Posterior cingulate gyrus (tissue), 11 donors: ENCODE measurements at places on chromosomes 7 and 10.

DNA sequence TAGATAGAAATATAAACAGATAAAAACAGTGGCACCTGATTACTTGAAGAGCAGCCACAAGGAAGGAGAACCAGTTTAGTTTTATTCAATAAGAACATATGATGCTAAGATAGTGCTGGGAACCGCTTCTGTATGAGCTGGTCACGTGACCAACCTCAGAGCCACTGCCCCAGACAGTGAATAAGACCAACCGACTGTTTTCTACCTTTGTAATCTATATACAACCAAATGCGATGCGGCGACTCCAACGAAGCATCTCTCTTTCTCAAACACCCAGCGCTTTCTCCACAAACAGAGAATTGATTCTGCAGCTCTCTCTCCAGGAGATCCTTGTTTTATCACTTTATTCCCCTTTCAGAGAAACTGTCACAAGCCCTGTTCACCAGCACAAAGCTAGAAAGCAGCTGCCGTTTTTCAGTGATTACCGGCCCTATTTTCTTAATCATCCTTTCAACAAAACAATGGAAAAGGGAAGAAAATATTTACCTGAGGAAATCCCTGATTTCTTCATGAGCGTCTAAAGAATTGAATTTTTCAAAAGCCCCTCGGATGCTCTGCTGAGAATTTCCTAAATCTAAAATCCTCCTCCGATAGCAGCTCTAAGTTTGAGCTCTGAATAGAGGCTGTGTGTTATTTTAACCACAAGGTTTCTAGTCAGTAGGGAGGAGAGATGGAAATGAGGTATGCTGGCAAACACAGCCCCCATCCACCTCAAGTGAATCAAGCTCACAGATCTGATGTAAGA lies 55.7 kb upstream of the JCAD start:
- no peak for DNase-seq

DNA sequence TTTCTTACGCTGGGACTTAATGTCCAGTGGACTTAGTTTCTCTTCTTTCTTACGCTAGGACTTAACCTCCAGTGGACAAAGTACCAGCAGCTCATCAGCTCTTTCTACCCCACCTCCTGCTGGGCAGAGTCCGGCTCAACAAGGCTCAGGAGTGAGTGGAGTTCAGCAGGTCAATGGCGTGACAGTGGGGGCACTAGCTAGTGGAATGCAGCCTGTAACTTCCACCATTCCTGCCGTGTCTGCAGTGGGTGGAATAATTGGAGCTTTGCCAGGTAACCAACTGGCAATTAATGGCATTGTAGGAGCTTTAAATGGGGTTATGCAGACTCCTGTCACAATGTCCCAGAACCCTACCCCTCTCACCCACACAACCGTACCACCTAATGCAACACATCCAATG lies 199.7 kb downstream of the MLLT10 start:
- DNase-seq: no peak

DNA sequence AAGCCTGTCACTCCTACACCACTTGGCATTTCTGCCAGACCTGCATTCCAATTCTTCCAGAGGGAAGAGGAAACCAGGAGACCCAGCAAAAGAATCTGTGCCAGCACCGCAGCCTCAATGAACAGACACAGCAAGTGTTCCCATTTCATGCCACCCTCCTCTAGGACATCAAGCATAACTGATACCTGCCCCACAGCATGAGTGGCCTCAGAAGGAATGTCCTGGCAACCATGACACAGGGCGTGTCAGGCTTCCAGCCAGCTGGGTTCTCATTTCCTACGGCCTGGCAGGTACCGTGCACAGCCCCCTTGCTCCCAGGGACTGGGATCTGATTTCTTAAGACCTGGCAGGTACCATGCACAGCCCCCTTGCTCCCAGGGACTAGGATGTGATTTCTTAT lies 7.8 kb downstream of the MAD1L1 start:
- DNase-seq: no peak

GRCh38 chr10:7606951-7607404 lies 59.8 kb downstream of the ITIH5 start:
- no peak for DNase-seq

DNA sequence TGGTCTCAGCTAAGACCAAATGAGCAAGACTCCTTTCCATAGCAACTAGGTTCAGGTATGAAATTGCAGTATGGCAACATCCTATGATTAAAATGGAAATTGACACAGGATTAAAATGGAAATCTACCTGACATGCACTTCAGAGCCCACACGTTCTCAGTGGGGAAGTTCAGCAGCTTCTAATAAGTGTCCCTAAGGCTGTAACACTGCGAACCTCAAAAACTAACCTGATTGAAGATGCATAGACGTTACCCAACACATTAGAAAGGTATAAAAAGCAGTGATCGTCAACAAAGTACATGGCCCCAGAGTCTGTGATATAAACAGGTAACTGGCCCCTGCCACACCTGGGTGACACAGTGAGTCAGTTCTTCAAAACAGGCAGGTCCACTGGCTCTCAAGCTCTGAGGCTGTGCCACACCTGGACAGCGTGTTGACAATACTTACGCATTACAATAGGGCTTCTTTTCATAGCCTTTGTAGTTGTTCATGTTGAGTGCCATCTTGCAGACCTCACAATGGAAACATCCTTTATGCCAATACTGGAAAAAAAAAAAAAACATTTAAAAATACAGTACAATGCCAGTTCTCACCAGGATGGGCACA lies 274.9 kb upstream of the NEBL start:
- DNase-seq: no peak

GRCh38 chr7:128351296-128352152 lies 7.8 kb upstream of the RBM28 start:
- peak; percentile 82 for DNase-seq
